ENCODE measurements at places on chromosomes 4 and X.

DNA sequence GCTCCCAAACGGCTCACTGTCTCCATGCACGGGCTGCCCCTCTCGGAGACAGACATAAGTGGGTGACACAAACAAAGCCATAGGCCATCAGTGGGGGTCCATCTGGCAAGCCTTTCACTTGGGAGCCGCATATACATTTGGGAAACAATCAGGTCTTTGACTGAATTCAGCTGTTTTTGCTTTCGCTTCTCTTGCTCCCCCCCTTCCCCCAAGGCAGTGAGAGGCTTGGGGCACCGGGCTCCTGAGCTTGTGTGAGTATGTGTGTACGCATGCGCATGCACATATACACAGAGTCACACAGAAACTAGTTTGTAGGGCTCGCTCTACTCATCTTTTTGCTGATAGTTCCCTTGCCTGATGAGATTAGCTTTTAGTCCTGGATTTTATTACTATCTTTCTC, 284.4 kb downstream of the AFF2 start:
- no peak for DNase-seq

- no peak for DNase-seq
These were observed 87.8 kb upstream of the GUCY1A1 start for GRCh38 chr4:155578726-155579370.

DNA sequence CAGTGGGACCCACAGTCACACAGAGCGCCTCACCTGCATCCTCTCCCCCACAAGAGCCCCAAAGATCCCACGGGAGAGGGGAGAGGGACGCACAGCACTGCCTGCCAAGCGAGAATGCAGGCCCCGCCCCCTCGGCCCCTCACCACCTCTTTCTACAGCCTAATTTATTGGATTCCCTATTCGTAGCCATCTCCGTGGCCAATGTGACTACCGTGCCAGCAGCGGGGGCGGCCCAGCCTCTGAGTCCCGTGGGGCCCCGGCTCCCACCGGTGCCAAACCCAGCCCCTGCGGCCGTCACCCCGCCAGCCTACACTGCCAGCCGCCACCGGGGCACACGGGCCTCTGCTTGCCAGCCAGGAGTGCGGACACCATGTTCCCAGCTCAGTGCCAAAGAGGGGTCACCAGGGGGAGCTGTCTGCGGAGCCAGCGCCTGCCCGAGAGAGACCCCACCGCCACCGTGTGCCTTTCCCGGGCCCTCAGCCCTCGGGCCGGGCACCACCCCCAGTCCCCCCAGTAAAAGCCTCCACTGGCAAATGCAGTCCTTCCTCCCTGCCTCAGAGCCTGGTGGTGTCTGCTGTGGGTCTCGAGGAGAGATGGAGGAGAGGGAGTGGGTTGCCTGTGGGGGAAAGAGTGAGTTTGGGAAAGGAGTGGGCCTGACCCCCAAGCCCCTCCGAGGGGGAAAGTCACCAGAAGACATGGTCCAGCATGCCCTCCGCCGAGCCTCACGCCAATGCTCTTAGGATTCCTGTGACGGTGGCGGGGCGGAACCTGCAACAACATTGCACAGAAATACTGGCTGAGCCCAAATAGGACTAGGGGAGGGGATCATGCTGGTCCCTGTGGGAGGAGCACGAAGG, 19.6 kb upstream of the PLXNB3 start:
- DNase-seq: no peak

DNA sequence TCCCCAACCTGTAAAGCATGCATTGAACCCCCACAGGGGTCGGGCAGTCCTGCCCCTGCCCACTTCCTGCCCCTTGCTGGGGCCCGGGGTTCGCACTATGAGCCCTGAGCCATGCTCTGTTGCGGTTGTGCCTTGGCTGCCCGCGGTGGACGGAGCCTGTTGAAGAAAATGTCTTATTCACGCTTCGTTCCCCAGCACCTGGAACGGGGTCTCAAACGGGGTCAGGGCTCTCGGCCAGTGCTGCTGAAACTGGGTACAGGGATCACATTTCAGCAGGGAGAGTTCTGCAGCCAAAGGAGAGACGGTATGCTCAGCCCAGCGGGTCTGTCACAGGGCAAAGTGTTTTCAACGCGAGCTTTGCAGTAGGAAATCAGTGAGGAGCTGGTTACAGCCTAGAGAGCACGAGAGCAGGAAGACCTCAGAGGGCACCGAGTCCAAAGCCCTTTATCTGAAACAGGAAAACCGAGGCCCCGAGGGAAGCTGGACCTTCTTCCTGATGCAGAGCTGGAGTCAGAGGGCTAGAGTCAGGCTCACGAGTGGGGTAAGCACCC, 46.3 kb upstream of the AFAP1 start:
- no peak for DNase-seq

DNA sequence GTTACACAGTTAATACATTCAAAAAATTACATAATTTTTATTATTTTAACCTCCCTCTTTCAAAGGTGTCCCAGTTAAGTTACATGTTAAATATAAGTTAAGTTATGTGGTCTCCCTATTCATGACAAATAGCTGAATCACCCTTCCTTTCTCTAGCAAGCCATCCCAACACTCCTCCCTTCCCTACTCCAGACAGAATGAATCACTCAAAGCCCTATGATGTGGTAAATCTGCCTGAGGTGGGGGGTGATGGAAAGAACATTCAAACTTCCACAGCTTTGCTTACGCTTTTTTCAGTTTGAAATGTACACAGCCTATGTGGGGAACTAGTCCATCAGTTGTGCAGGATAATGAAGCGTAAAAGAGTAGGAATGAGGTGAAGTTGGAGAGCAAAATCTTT, 90.2 kb downstream of the CXCL13 start:
- DNase-seq: no peak

GRCh38 chr4:149702414-149703293, 113.0 kb downstream of the IQCM start:
- DNase-seq: no peak

GRCh38 chrX:95974096-95974470, 710.6 kb upstream of the DIAPH2 start:
- DNase-seq: no peak

DNA sequence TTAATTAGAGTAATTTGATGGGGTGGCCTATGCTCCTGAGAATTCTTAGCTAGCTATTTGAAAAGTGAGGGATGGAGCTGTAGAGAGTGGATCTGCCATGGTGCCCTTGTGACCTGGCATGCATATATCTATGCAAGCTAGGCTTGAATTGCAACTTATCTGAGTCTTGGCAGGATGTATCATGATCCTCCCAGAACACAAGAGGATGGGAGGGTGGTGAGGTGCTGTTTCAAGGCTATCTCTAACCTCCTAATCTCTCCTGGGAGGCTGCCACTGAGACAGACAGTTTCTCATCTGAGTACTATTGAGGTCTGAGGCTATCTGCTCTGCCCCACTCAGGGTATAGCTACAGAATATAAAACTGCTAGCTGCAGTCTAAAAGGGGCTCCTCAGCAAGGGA, 56.6 kb downstream of the BRCC3 start:
- no peak for DNase-seq

DNA sequence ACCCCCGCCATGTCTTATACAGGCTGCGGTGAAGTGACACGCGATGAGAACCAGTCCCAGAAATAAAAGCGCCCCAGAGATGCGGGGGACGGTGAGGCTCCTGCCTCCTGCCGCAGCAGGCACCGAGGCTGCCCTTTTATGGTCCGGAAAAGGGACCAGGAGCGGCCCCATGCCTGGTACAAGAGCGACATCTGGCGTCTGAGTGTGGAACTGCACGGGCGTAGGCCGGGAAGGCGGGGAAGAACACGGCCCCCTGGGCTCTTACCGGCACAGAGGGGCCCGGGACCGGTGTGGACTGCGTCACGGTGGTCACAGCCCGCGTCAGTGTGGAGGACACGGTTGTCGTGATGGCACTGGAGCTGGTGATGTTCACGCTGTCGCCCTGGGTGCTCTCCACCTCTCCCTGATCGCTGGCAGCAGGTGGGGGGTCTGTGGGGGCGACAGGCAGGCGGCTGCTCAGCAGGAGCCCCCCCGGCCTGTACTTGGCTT, 8.9 kb upstream of the RENBP start:
- DNase-seq: peak; percentile 16

- DNase-seq: no peak
These were observed 106.3 kb downstream of the RPA4 start for GRCh38 chrX:96989830-96990571.

DNA sequence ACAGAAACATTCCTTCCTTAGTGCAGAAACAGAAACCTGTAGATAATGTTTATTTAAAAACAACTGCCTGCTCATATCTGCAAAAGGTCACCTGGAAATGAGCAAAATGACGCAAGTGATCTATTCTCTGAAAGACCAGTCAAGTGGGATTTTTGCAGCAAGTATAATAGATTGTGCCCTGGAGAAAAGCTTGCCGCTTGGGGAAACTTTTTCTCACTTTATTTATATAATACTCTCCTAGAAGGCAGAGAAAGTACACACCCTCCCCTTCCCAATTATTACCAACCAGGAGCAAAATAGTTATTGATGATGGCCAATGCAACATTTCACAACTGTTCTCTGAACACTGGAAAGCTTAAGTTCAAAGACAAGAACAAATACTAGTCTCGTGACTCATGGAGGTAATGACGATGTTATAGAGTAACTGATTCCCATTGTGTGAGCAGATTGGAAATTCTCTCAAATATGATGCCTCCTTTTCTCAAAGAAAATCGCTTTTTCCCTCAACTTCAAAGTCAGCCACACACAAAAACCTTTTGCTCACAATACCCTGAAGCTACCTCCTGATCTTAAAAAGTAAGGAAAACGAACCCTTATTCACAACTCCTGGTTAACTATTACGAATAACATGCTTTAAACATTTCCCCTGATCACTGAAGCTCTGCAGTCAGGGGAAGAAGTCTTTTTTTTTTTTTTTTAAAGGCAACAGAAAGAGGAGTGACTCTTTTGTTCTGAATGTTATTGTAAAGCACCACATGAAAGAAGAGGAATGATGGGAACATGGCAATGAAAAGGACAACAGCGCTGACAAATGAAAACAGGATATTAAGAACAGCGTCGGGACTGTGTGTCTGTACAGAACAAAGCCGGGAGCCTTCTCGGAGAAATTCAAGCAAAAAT, 41.0 kb downstream of the MID1 start:
- no peak for DNase-seq

DNA sequence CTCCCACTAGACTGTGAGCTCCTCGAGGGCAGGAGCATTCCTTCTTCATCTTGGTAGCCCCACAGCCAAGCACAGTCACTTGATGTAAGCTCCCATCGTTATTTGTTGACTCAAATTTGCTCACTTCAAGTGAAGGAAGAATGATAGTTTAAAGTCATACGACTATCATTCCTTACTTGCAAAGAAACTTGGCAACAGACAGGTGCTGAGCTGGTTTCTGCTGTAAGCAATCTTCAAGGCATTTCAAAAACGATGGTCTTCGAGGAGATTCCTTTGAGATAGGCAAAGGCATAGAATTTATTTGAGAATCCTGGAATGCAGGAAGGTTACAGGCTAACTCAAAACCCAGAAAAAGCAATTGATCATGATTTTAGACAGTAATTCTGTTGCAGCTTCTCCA, 64.8 kb downstream of the QDPR start:
- no peak for DNase-seq

GRCh38 chrX:66698273-66699204, 59.7 kb upstream of the EDA2R start:
- no peak for DNase-seq

- DNase-seq: no peak
These were observed 168.5 kb upstream of the DMD start for GRCh38 chrX:33379839-33380238.

DNA sequence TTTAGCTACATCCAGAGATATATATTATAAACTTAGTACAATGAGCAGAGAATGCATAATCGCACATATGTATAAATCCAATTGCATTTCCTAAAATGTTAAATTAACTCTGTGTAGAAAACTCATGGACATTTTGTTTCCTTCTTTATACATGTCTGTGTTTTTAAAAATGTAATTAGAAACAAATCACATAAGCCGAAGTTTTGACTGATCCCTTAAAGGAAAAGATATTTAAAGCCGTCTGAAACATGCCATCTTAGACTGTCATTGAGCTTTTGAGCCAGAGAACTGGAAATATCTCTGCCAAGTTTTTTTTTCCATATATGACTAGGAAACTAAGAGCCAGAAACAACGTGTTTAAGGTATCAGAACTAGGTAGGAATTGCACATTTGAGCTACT, 107.0 kb downstream of the ARAP2 start:
- no peak for DNase-seq

DNA sequence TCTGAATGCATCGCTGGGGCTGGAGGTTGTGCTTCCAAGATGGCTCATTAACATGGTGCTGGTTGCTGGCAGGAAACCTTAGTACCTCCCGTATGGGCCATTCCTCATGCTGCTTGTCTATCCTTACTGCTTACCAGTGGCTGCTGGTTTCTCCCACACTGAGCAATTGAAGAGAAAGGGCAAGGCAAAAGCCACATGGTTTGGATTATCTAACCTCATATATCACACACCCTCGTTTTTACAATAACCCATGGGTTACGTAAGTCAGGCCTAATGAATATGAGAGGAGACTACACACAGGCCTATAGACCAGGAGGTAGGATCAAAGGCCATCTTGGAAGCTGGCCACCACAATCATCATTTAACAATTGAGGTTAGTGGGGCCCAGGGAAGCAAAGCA, 141.8 kb upstream of the EDNRA start:
- no peak for DNase-seq

- DNase-seq: peak; percentile 87
These were observed 651 bp downstream of the UCHL1 start for GRCh38 chr4:41257257-41257901.

DNA sequence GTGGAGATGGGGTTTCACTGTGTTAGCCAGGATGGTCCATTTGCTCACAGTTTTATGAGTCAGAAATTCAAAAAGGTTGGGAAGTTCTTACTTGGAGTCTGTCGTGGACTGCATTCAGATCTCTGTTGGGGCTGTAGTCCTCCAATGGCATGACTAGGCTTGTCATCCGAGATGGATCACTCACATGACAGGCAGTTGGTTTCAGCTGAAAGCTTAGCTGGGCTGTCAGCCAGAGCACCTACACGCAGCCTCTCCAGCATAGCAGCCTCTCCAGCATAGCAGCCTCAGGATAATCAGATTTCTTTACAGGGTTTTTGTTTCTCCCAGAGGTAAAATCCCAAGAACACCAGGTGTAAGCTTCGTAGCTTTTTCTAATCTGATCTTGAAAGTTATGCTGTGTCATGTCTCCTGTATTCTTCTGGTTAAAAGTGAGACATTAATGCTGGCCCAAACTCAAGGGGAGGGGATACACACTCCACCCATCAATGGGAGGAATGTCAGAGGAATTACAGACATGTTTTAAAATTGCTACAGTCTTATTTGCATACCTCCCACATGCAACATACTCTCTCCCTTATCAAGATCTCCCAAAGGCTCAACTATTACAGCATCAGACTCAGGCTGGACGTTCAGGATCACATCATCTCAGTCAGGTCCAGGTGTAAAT, 31.6 kb upstream of the SOD3 start:
- DNase-seq: no peak

DNA sequence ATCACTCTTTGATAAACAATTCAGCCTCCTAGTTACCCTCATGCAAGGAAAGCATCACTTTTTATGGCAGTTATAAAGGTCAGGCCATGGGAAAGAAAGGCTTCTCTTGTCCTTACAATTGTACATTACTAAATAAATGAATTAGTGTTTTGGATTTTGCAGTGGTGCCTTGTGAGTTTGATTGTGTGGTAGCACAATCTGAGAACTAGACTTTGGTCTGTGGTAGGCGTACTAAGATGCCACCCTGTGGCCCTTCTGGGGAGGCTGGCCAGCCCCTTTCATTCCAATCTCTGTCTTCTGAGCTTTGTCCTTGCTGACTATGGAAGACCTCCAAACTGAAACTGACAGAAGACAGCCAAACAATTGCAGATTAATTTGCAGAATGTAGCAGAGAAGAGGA, 14.6 kb upstream of the HNRNPD start:
- no peak for DNase-seq
